Stimulated activated CD8-positive, alpha-beta memory T cell treated with anti-CD3 and anti-CD28 coated beads, Interleukin-7, amount 100 ng/mL, for 4 hours (primary cell): ENCODE measurements at places on chromosomes 11 and 22.
A peak's percentile ranks its signal among the peaks of the same experiment; 100 is the strongest.

DNA sequence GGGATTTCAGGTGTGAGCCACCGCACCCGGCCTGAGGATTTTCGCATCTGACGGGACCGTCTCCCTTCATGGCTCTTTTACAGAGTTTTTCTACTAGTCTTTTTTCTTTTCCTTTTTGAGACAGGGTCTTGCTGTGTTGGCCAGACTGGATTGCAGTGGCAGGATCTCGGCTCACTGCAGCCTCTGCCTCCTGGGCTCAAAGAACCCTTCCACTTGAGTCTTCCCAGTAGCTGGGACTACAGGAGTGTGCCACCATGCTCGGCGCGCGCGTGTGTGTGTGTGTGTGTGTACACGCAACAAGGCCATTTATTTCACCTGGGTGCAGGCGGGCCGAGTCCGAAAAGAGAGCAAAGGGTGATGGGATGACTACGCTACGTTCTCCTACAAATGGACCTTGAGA, 10.9 kb downstream of the SERHL2 start:
- DNase-seq, result no peak

DNA sequence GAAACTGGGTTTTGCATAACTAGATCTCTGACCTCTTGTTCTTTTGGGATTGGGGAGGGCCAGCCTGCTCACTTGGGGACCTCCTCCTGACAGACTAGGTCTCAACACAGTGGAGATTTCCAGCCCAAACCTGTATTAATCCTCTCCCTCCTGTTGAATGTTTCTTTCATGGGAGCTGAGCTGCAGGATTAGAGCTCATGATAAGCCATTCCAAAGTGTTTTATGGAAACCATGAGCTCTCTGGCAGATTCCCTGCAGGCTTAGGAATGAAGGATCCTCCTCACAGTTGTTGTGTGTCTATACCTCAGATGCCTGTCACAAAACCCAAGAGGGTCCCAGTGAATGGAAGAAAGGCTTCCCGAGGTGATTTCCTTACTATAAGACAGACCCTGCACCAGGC, 248.4 kb upstream of the B3GAT1 start:
- DNase-seq, result no peak

DNA sequence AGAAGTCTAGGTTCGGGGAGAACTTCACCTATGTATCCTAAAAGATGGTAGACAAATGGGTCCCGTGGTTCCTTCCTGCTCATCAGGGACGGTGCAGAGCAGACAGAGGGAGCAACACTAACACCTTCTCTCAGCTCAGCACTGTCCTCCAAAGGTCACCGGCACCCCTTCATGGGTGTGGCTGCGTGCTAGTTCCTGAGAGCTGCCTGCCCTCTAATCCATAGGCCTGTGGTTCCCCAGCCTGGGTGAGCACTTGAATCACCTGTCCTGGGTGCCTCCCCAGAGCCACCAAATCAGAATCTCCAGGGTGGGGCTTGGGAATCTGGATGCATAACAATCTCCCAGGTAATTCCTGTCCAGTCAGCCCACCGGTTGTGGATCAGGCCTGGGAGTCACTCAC, 113.9 kb upstream of the TMEM45B start:
- no peak for DNase-seq

DNA sequence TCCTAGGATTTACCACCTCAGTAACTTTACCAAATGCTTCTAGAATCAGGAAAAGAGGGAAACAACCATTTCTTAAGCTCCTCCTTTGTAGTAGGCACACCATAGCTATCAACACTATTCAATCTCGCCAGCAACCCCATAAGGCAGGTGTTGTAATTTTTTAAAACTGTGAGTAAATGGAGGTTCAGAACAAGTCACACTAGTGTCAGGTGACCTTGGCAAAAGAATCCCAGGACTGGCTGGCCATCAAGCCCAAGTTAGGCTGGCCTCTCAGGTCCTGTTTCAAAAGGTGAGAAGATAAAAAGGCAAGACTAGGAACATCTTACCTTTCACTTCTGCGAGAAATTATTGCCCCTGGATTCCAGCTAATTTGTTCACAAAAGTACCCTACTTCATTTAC, 713 bp downstream of the TOP3B start:
- no peak for DNase-seq

- no peak for DNase-seq
These were observed 2.8 kb downstream of the NDUFC2 start for GRCh38 chr11:78076733-78077403.

DNA sequence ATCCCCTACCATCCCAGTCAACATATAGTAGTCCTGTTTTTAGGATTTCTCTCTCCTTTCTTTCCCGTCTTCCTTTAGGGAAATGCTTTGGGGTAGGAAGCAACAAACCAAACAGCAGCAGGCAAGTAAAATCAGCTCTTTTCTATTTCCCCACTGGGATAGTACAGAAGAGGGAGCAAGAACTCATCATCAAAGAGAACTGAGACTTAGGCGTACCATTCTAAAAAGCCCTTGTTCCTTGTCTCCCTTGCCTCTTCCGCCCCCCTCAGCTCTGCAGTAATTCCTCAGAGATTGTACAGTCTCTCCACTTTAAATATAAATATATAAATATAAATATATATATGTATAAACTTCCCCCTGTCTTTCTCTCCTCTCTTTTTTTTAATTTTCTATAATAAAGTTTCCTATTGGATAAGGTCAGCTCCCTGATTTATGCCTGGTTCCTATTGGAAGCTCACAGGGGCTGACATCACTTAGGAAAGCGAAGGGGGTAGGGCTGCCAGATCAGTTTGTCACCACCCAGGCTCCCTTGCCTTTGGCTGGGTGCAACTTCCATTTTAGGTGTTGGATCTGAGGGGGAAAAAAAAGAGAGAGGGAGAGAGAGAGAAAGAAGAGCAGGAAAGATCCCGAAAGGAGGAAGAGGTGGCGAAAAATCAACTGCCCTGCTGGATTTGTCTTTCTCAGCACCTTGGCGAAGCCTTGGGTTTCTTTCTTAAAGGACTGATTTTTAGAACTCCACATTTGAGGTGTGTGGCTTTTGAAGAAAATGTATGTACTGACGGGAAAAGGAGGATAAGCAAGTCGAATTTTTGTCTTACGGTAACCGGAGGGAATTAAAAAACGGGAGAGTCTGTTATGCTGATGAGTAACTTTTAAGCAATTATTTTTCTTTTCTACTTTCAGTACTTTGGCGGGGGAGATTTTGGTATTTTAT, at the start of gene CTNND1:
TSS of gene CTNND1 (plus strand) at position 502 of the 934 bp plus-strand sequence. CDS start 29,677 bp downstream, outside the sequence.
- DNase-seq, result no peak

DNA sequence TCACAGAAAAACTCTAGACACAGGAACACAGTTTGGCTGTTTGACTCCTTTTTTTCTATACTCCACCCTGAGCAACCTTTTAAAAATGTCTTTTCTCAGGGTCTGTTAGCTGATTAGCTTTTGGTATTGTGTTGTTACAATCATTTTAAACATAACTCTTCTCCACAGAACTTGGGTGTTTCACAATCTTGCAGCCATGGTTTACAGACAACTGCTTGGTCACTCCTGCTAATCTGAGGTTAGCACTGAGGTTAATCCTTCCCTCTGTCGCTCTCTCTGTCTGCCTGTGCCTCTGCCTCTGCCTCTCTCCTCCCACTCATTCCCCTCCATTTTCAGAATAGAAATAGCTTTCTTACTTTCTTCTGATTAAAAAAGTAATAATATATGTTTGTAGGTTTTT, 62.4 kb upstream of the ZBED5 start:
- DNase-seq, result no peak

DNA sequence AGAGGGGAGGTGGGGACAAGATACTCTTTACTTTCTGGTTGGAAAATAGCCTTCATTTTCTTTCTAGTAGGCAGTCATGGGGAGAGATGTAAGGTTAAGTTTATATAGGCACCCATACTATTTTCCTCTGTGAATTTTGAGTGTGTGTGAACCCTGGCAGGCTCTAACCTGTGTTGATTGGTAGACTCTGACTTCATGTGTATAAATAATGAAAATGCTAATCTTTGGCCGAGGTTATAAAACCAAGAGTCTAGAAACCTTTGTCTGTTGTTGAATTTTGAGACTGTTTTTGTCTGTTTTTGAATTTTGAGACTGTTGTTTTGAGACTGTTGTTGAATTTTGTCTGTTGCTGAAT, 14.0 kb downstream of the TRIM44 start:
- DNase-seq, result no peak

GRCh38 chr11:65559535-65559934, 1.4 kb upstream of the LTBP3 start:
- no peak for DNase-seq

- DNase-seq, result no peak
These were observed 7.3 kb downstream of the NELL1 start for GRCh38 chr11:20676658-20677057.

DNA sequence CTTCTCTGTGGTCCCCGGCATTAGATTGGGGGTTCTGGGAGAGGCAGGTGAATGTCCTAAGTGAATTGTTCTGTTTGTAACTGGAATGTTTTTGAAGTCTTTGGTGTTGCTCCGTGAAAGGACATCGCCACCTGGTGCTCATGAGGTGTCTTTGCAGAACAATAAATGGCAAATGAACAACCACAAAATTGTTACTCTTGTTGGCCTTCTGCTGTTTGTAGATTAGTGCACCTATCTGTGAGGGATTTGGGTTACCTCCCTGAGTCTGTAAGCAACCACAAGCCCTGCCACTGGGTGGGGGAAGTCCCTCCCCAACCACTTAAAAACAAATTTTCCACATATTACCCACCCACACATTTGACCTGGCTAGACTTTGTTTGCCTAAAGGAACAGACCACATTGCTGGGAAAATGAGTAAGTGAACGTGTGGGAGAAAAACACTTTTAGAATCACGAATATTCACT, 4.7 kb downstream of the MPEG1 start:
- DNase-seq, result peak; percentile 21

- no peak for DNase-seq
These were observed 944.6 kb downstream of the OPCML start for GRCh38 chr11:132587716-132588115.

DNA sequence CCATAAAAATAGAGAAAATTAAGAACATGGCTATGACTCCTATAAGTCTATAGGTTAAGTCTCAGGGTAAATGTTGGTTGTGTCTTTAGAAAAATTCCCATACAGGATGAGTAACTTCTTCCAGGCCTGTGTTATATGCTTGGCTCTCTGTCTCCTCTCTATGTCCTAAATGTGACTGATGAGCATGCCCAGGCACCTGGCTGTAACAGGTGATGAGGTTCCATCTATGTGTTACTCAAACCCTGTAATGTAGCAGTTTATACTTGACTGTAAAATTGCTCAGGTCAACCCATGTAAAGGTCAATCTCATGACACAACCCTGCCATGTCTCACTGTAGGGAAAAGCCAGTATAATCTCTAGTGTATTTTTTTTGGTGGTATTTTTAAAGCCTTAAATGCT, 69.5 kb downstream of the PARVA start:
- DNase-seq, result no peak

- no peak for DNase-seq
These were observed 40.0 kb downstream of the RNF141 start for GRCh38 chr11:10500757-10501684.
